Fibroblast of skin of right quadriceps (primary cell): ENCODE measurements at places on chromosomes 4 and X.

GRCh38 chrX:40698851-40699250, 36.5 kb downstream of the MED14 start:
- DNase-seq, result no peak

DNA sequence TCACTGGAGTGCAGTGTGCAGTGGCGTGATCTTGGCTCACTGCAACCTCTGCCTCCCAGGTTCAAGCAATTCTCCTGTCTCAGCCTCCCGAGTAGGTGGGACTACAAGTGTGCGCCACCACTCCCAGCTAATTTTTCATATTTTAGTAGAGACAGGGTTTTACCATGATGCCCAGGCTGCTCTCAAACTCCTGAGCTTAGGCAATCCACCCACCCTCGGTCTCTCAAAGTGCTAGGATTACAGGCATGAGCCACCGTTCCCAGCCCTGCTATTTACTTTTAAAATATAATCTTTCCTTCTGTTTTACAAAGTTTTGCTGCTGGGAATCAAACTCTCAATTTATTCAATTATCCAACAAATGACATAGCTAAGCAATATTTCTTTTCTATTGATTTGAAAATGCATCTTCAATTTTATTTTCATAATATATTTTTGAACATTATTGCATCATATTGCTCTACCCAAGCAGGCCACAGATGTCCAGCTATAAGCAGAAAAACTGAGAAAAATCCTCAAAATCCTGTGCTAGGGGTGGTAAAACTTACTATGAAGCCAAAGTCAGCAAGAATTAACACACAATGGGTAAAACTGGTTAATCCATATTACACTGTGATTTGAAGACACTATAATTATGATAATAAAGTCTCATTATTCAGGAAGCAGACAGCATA, 5.2 kb downstream of the TIFA start:
- no peak for DNase-seq

DNA sequence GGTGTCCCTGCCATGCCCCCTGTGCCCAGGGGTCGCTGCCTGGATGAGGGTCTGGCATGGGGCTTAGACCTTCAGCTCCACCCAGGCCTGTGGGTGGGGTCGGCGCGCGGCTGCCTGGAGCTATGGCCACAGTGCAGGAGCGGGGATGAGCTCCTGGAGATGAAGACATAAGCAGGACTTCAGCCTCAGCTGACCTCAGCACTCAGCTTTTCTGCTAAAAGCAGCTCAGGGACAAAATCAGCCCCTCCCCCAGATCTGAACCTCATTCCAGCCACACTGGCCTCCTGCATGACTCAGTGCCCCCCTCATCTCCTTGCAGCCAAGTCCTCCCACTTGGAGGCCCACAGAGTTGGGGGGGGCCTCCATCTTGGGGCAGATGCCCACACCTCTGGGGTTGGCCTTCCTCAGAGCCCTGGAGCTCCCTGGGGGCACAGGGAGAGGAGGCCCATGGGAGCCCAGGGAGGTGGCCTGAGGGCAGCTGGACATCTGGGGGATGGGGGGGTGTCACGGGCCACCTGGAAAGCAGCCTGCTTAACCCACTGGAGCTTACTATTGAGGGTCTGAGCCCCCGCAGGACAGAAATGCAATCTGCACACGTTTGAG, 19.4 kb upstream of the CPLX1 start:
- peak; percentile 31 for DNase-seq

- DNase-seq, result no peak
Observed at GRCh38 chr4:119653990-119654389, 25.4 kb upstream of the PDE5A start.

- no peak for DNase-seq
Observed at GRCh38 chrX:77527233-77528001, 80.2 kb downstream of the FGF16 start.

DNA sequence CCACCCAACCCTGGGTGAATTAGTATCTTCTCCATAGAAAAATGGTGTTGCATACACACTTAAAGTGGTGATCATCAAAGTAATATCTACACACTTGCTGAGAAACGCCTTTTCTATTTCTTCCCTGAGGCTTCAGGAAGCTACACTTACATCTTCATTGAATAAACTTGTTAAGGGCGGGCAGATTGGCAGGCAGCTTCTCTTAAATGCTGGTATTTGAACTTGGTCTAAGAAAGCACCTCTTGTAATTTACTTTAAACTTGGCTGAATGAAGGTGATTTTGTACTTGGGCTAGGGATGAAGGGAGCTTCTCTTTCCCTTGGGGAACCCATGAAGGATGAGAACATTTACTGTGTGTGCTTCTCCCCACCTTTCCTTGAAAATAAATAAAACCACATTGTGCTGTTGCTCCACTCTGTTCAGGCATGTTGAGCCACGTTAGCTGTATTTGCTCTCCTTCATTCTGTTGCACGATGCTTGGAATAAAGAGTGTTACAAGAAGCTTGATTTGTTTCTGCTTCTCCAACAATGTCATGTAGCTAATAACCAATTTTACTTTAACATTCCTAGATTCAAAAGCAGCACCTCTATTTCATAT, 430.1 kb downstream of the ANKRD50 start:
- no peak for DNase-seq

- DNase-seq, result no peak
Observed at GRCh38 chr4:12122316-12122715, 693.6 kb upstream of the HS3ST1 start.

DNA sequence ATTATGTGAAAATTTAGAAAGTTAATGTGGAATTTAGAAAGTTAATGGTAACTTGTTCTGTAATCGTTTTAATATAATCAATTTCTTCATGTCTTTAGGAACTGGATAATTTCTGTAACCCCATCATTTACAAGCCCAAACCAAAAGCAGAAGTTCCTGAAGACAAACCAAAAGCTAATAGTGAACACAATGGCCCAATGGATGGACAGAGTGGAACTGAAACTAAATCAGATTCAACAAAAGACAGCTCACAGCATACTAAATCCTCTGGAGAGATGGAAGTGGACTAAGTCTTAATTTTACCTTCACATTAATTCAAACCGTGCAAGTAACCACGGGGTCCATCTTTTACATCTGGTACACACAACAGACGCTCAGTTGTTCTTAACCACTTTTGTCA, 48.1 kb upstream of the PLK4 start:
- no peak for DNase-seq

- no peak for DNase-seq
Observed at GRCh38 chrX:104749951-104750610, 184.1 kb downstream of the IL1RAPL2 start.

- DNase-seq, result peak; percentile 8
Observed at GRCh38 chr4:48752726-48753125, 27.4 kb downstream of the FRYL start.

DNA sequence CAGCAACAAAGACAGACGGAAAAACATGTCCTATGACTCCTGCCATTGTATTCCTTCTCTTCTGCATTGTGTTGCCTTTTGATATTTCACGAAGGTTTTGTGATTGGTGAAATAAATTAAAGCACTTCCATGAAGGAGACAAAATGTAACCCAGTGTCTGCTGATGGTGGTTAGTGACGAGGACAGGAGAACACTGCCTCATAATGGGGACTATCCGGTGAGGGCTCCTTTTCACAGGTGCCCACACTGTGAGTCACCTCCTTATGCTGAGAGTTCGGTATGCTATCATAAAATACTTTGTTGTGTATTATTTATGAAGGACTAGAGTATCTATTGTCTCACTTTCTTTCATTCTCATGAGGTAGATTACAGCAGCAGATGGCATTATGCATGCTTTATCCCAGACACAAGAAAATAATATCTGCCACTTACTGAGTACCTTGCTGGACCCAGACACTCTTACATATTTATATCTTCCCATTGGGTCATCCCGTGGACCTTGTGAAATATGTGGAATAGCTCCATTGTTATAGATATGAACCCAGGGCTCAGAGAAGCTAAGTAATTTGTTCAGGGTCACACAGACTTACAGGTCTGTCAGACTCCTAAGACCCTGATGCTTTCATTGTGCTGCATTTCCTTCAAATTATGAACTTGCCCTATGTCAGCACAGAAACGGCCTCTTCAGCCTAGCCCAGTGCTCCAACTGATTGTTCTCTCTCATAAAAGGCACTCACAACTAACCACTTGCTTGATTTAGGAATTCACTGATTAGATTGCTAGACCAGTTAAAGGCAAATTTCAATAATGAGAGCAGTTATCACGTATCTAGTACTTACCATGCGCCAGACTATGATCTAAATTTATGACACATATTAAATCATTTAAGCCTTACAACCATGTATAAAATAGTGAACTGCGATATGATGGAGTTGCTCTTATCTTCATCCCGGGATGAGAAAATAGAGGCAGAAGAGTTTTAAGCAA, 31.2 kb downstream of the PLS3 start:
- no peak for DNase-seq

- DNase-seq, result no peak
Observed at GRCh38 chrX:139924069-139924695, 8.7 kb downstream of the ATP11C start.
